ENCODE measurements at places on chromosomes 3 and 15.

- no peak for DNase-seq
Measured at GRCh38 chr3:187519428-187519890, 150.7 kb downstream of the SST start.

- DNase-seq, result no peak
Measured at GRCh38 chr3:195907684-195907933, 742 bp downstream of the TNK2 start.

- DNase-seq, result no peak
Measured at GRCh38 chr3:45168451-45168850, 22.3 kb upstream of the CDCP1 start.

DNA sequence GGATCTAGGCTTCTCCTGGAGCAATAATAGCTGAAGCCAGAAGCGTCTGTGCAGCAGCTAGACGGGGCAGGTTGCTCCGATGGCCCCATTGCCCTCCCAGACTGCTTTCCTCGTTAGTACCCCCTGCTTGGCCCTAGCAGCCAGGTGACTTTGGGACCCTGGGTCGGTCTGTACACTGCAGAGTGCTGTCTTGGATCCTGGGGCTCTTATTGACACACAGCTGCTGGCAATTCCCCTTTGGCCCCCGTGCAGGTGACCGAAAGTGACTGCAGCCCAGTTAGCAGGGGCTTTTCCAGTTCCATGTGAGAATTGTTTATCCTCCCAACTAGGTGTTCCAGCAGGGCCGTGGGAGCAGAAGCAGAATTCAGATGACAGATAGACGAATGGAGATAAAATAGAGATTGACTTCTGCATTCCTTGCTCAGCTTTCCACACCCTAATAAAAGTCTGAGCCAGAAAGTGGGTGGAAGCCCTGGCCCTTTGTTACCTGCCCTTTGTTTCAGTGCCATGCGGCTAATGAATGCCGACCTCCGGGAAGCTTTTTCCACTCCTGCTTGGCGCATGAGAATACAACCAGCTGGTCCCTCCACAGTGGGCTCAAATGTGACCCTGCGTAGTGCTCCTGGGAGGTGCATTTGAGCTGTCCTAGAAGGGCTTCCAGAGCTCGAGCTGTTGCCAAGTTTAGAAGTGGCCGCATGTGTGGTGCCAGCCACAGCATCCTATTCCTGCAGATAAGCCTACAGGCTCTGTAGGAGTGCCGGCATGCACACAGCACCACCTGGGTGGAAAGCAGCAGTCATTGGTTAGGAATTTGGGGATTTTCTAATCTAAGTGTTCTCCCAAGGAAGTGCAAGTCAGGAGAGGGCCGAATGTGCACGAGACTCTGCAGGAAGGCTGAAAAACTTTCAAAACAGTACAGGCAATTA lies 94.4 kb downstream of the SLCO3A1 start:
- DNase-seq, result no peak

- DNase-seq, result no peak
Measured at GRCh38 chr3:188330138-188330537, 176.2 kb downstream of the LPP start.

DNA sequence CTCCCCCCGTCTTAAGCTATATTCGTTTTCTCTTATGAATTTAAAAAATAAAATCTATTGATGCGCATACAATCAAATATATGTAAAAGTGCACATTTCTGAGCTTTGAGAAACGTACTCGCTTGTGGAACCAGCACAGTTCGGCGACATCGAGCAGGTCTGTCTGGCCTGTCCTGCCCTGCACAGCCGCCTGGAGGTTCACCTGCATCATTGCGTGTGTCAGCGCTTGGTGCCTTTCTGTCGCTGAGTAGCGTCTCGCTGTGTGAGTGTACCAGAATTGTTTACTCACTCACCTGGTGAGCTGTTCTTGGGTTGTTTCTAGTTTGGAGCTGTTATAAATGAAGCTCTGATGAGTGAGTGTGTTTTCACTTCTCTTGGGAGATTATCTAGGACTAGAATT lies 104.0 kb downstream of the VGLL4 start:
- no peak for DNase-seq

Data from central memory CD4-positive, alpha-beta T cell (primary cell).